ENCODE measurements at places on chromosomes 3 and 15. TPM values are rescaled to one million over a fixed set of nuclear protein-coding genes. Genes with fewer than 3 reads are reported as not detected.

The ZNF621 gene
- 8.6 TPM for total RNA-seq

The PPP2R3A gene
- 13.9 TPM for total RNA-seq

The SACM1L gene
- 21.7 TPM for total RNA-seq

The MCCC1 gene
- 15.0 TPM for total RNA-seq

The LSAMP gene
- under 0.01 TPM for total RNA-seq

The FAM81A gene
- 27.3 TPM for total RNA-seq

The FMN1 gene
- 15.6 TPM for total RNA-seq

The HHATL gene
- not detected for total RNA-seq

The MKRN3 gene
- total RNA-seq: 4.9 TPM

The ST3GAL6 gene
- total RNA-seq: 17.1 TPM

The ESYT3 gene
- total RNA-seq: 0.56 TPM

The PCOLCE2 gene
- total RNA-seq: 12.3 TPM

The FEZF2 gene
- not detected for total RNA-seq

The ACOX2 gene
- 0.26 TPM for total RNA-seq

The CYB561D2 gene
- total RNA-seq: 6.5 TPM

The NAALADL2 gene
- total RNA-seq: 1.2 TPM

The MKRN2OS gene
- total RNA-seq: not detected

The KCNAB1 gene
- total RNA-seq: not detected

The THSD4 gene
- 20.7 TPM for total RNA-seq

The GOLGA8J gene
- total RNA-seq: not detected

The MUSTN1 gene
- 35.7 TPM for total RNA-seq

The CKMT1A gene
- not detected for total RNA-seq

The GOLGA8S gene
- total RNA-seq: not detected

The BUB1B gene
- 90.7 TPM for total RNA-seq

The PAQR9 gene
- 0.16 TPM for total RNA-seq

The CLSTN2 gene
- 9.5 TPM for total RNA-seq

The RTP3 gene
- not detected for total RNA-seq

The MESP1 gene
- total RNA-seq: not detected

The GRAMD1C gene
- 1.6 TPM for total RNA-seq
